ENCODE measurements at places on chromosomes 3 and 15.
A peak's percentile ranks its signal among the peaks of the same experiment; 100 is the strongest.

DNA sequence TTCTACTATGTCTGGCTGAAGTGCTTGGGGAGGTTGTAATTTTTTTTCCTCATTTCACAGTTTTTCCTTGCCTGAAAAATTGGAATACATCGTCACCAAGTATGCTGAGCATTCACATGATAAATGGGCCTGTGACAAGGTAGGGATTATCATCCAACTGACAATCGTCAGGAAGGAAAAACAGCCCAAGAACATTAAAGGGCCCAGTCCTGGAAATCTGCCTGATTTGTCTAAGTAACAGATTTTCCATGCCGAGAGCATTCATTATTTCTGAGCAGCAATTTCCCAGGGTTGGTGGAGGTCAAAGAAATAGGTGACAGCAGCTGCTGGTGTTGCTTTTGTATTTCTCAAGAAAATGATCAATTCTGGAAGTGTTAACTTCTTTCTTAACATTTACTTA lies 226.0 kb upstream of the CHRM5 start:
- no peak for DNase-seq

DNA sequence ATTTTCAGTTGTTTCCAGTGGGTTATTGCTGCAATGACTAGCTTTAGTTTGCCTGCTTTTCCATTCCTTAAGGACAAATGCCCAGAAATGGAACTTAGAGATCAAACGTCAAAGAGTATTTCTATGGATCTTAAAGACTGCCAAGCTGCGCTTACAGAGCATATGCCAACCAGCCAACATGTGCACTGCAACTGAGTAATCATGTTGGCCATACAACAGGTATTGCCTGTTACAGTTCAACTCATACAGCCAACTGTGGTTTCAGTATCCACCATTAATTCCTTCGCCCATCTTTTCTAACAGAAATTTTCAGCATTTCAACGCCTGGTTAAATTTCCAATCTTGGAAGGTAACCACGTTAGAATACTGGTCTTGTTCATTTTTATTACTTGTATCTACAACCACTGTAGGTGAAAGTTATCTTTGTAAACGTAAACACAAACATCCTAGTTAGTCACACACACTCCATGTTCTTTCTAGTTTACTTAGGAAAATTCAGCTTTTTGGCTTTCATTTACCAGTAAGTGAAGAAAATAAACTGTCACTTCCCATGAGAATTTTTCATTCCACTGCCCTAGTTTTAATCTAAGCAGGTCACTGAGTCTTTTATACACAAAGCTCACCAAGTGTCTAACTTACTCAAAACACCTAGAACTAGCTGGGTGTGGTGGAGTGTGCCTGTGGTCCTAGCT lies 3.9 kb downstream of the RPL32 start:
- no peak for DNase-seq

- no peak for DNase-seq
Measured at GRCh38 chr3:148149556-148149955, 548.1 kb upstream of the AGTR1 start.

GRCh38 chr3:171974986-171975837 lies 64.2 kb upstream of the FNDC3B start:
- DNase-seq: no peak

DNA sequence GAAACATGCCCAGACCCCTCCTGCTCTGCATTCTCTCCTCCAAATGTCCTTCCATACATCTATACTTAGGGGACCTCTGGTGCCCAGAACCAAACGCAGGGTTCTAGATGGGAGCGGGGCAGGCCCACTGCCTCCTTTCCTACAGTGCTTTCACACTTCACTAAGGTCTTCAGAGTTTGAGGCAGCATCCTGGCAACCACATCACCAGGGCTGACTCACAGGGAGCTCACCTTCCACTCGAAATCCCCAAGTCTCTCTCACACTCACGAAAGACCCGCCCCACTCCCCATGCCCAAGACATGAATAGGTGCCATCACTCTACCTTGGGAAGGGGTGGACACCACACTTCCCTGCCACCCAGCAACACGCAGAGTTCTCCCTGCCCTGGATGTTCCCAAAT lies 18.9 kb downstream of the HOMER2 start:
- no peak for DNase-seq

DNA sequence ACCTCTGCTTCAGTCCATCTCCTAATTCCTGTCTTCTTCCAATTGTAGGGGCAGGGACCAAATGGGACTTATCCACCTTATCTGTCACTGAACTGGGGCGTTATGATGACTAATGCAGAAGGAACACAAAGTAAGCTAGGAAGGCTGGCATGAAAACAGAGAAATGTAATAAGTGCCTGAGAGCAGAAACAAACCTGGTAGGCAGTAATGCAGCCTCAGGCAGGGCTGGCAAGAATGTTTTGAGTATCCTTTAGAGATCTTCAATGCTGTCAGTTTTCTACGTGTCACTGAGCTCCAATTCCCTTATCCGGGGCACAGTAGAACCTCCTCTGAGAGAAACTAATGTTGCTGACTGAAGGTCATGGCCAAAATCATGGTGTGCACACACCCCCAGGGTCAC lies 246.2 kb upstream of the TBL1XR1 start:
- peak; percentile 74 for DNase-seq

GRCh38 chr3:189513281-189514117 lies 117.7 kb upstream of the TP63 start:
- no peak for DNase-seq

- DNase-seq: no peak
Measured at GRCh38 chr15:69476704-69477473, 24.3 kb downstream of the RPLP1 start.

DNA sequence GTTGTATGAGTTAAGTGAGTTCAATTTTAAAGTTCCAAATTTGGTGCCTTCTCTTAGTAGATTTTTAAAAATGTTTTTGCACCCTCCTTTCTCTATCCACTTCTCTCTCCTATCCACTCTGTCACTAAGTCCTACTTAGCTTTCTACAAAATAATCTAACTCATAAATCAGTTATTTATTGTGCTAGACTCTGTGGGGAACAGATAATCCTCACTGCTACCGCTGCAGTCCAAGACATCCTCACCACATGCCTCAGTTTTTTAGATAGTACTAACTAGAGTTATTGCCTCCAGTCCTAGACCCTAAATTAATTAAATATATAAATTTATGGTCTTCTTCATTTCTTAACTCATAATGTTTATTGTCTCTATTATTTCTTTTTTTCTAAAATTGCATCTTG lies 576.3 kb downstream of the GRM7 start:
- no peak for DNase-seq

DNA sequence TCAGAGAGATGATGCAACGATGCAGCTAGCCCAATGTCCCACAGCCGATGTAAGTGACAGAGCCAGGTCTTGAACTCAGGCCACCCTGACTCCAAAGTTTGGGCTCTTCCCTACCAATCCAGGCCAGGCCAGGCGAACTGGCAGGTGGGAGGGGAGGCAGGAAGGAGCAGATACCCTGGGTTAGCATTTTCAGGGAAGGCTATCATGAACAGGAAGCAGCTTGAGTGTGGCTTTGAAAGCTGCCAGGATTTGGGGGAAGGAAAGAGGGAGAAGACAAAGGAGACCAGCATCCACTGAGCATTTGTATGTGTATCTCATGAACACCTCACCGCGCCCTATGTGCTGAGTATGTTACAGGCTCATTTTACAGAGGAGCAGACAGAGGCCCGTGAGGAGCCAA lies 38.8 kb downstream of the LMCD1 start:
- DNase-seq: no peak

- DNase-seq: peak; percentile 57
Measured at GRCh38 chr15:31216215-31216911, 110.3 kb upstream of the KLF13 start.

DNA sequence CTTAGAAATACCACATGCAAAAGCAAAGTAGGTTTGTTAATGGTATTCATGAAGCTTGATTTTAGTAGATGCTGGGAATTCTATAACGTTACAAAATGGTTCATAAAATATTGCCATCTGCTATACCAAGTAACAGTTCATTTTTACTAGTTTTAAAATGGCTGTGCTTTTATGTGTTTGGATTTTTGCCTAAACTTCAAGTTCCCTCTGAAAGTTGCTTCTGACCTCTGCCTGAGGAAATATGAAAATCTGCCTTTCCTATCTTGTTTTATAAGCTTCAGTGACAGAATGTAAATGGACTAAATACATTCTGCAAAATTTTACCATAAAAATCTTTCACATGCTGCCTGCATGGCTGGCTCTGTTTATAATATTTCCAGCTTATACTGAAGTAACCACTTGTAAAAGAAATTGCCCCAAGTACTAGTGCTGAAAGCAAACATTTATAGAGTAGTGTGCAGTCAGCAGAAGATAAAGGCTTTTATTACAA lies 560.7 kb upstream of the ROBO2 start:
- DNase-seq: no peak

- DNase-seq: no peak
Measured at GRCh38 chr3:170331143-170331542, 26.4 kb upstream of the SKIL start.

GRCh38 chr3:131218196-131218595 lies 163.4 kb upstream of the NUDT16 start:
- peak; percentile 14 for DNase-seq

DNA sequence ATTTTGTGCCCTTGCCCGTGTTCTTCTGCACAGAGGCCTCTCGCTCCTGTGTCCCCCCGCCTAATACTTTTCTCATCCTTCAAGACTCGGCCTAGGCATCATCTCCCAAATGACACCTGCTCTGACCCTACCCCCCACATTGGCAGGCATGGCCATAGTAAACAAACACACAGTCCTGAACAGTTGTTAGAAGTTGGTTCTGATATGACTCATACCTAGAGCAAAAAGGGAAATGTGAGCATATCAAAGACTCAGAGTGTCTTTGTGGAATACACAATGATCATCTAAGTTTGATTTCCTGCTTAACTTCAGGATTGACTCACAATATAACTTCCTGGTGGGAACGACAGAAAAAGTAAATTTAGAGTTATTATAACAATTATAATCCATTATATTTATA lies 120.5 kb downstream of the POLR2M start:
- no peak for DNase-seq

DNA sequence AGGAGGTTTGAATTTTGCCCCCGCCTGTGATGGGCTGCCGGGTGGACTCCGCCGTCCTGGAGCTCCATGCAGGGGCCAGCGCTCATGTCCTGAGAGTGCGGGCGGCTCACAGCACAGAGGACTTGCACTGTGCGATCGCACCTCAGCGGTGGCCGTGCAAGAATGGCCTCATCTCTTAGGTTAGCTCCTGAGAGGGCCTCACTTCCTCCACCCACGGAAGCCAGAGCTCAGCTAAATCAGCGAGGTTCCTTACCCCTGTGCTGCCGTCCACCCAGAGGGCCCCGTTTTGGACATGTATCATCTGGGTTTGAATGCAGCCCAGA lies 72.0 kb upstream of the PCSK6 start:
- no peak for DNase-seq

DNA sequence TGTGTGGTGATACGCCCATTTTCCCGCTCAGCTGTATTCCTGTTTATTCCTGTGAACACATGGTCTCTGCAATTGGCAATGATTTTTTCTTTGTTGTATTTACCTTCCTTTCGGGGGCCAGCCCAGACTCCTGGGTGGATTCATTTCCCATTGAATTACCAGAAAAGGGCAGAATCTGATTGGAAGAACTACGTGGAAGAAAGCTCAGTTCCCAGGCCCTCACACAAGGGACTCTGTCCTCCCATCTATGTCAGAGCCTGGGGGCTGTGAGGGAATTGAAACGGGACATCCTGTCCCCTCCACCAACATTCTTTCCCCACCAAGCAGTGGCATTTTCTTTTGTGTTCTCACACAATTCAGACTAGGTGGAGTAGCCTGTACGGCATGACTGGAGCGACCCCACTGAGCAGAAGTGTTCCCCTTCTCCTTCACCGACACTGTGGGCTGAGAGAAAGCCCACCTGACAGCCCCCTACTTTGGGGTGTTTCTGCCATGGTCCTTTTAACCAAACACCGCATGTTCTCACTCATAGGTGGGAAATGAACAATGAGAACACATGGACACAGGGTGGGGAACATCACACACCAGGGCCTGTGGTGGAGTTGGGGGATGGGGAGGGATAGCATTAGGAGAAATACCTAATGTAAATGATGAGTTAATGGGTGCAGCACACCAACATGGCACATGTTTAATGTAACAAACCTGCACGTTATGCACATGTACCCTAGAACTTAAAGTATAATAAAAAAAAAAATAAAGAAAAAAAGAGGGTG lies 32.1 kb upstream of the RFTN1 start:
- DNase-seq: no peak

DNA sequence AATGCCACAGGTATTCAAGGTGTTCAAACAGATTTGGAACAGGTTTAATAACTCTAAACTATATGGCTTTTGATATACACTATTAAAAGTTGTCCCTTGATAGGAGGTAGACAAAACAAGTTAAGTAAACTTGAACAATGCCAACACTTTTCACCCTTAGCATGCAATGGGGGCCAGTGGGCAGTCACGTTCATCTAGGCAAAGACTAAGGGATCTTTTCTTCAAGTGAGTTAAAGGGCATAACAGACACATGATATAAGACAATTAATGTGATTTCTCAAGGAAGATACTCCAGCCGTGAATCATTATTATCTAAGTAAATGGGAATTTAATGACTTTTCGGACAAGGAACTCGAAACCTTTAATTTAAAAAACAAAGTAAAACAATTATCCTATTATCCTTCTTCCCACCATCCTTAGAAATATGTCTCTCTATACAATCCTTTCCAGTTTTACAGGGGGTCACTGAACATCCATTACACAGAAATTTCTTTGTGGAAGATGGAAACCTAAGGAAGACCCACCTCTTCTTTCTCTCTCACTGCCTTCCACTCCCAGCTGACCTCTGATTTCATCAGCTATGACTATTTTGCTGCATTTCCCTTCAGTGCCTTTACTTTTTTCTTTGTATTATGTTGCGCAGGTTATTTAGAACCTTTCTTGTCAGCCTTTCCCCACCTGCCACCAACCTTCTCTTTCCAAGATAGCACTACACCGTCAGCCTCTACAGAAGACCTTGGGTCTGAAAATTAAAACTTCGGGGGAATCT lies 1.5 kb downstream of the CLDN1 start:
- no peak for DNase-seq

GRCh38 chr3:190811775-190812480 lies 50.6 kb downstream of the GMNC start:
- DNase-seq: peak; percentile 89

DNA sequence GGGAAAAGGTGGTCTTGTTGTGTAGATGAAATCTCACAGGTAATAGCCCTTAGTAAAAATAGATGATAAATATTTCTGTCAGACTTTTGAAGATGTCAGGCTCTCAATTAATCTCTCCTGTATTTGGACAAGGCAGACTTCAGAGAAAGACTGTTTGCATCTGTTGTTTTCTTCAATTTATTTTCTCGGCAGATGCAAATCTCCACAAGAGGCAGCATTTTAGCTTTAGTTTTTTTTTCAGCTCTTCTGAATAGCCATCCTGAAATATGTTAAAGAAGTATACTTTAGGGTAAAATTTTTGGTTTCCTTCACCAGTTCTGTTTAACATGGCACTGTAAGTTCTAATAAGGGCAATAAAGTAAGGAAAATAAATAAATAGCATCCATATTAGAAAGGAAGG lies 685.1 kb downstream of the SI start:
- DNase-seq: no peak

DNA sequence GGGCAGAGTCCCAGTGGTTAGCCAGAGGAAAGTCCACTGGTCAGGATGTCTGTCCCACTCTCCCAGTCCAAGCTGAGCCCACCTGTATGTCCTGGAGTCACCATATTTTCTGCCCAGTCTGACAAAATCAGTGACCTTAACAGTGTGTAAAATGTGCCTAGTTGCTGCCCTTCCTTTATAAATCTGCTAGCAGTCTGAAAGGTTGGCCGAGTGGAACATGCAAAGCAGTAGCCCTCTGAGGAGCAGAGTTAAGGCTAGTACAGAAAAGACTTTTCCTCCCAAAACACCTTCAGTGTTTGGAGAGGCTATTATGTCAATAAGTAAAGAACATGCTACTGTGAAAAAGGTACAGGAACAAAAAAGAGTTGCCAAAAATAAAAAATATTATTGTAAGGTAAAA lies 15.3 kb downstream of the TTC21A start:
- DNase-seq: no peak

Data from adipocyte (in vitro differentiated cells).